Activated T-cell treated with anti-CD3 and anti-CD28 coated beads, Interleukin-2, amount 50 U/mL, for 48 hours (primary cell): ENCODE measurements at places on chromosomes 5 and 9.

DNA sequence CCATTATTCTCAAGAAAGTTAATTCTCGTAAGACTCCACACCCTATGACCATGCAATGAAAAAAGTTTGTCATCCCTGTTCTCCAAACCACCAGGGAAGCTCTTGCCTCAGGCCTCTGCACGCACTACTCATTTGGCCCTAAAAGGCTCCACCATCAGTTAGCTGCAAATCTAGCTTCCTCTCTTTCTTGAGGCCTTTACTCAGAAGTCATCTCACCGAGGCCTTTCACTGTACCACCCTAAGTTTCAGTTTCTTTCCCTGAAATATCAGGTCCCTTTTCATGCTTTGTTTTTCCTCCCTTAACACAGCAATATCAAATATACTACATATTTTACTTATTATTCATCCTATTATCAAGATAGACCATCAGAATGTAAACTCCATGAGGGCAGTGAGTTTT is 39.1 kb downstream of the OXCT1 start:
- DNase-seq, result no peak

DNA sequence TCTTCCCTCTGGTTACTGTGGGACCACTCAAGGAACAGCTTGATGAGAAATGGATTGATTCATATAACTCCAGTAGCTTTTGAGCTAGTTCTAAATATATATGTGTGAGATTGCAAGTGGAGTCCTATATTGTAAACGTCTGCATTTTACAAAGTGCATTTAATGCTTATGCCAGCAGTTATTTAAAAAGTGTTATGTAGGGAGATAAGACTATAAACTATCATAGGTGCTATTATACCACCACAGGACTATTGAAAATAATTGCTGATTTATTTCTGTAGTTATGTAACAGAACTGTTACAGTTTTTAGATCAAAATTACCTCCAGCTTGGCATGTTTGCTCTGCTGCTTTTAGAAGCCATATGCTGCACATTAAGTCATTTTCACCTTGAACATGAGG is 36.2 kb downstream of the PTCD2 start:
- no peak for DNase-seq

GRCh38 chr5:81950996-81951395 is 20.8 kb upstream of the ATG10 start:
- DNase-seq, result no peak

- DNase-seq, result no peak
These were observed 47.7 kb upstream of the NTRK2 start for GRCh38 chr9:84621811-84622210.

DNA sequence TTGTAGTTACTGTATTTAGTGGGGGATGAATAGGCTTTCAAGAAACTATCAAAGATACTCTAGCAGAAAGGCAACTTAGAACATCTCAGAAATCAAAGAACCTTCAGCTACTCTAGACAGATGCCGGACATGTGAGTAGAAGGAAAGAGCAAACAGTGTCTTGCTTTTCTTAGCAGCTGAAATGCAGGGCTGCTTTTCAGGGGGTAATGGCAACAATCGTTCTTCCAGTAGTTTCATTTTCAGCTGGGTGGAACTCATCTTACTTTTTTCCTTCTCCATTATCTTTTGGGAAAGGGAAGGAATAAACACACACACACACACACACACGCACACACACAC is 281.6 kb downstream of the CRB2 start:
- DNase-seq, result no peak

GRCh38 chr9:127979333-127980059 is 1.3 kb downstream of the EEIG1 start:
- DNase-seq, result peak; percentile 68

GRCh38 chr5:29379619-29380018 is 1813.9 kb upstream of the CDH6 start:
- no peak for DNase-seq

DNA sequence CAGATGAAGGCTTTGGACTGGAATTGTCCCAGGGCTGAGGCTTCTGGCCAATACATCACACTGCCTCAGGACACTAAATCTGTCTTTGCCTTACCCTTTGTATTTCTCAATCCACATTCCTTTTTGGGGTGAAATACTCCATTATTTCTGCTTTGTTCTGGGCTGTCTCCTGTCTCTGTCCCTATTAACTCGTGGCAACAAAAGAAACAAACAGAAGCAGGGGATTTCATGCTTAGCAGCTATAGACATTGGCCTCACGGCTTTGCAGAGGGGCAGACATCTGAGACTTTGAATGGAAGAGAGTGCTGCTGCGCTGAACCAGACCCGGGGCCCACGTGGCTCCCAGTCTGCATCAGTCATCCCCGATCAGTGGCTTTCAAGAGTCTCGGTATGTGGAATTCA is 129.7 kb downstream of the ARL15 start:
- no peak for DNase-seq

DNA sequence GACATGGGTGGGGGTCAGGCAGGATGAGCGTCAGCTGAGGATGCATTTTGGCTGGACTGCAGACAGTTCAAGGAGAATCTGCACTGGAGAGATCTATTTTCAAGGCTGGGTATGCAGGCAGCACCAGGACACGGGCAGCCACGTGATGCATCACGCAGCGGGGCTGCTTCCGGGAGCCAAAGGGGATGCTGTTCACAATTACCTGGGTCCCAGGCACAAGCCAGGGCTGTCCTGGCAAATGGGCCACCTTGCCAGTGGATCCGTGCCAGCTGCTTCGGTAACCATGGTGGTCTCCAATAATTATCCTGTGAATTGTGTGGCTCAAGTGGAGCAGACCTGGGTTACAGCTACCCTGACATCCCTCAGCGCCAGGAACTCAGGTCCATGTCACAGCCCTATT is 17.5 kb downstream of the DBH start:
- no peak for DNase-seq

DNA sequence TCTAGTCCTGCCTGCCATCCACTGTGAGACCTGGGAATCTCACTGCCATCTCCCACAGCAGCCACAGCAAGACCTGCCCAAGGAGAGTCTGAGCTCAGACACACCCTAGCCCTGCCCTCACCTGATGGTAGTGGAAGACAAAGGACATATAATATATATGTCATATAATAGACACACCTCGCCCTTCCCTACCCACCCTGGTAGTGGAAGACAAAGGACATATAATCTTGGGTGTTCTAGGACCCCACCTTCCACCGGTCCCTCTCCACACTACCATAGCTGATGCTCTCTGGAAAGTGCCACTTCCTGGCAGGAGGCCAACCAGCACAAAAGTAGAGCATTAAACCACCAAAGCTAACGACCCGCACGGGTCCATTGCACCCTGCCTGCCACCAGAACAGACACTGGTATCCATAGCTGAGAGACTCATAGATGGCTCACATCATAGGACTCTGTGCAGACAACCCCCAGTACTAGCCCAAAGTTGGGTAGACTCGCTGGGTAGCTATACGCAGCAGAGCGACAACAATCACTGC is 545.6 kb downstream of the CAAP1 start:
- no peak for DNase-seq

DNA sequence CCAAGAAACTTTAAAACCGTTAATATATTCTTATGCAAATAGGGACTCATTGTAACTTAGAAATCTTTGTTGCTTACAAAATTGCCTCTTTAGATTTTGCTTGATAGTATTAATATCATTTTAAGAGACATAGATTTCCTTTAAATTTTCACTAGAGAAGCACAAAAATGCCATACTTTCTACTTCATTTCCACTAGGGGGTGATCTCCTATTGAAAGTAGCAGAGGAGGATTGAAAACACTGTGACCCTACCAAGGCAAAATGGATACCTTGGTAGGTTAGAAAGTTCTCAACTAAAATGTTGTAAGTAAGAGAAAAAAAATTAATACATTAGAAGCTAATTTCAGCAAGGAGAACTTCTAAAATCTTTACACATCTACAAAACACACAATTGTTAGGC is 204.9 kb downstream of the CHSY3 start:
- DNase-seq, result no peak

DNA sequence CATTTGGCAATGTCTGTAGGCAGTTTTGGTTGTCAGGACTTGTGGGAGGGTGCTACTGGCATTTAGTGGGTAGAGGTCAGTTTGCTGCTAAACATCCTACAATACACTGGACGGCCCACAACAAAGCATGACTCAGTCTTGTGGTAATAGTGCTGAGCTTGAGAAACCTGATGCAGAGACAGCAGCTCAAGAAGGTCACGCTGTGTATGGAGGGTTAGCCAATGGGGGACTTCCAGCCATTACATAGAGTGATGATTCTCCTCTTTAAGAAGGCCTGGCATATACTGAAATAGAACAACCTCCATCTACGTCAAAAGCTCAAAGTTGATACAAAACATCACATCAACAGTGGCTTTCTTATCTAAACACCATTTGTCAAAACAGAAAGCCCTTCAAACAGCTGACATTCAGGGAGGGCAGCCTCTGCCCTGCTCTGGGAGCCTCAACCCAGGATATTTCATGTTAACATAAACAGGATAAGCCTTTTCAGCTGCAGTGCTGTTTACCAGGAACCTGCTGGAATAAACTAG is 143.0 kb downstream of the GPBP1 start:
- no peak for DNase-seq

- DNase-seq, result peak; percentile 93
These were observed at the start of gene RFX3 for GRCh38 chr9:3525836-3526164. TSS of gene RFX3 (minus strand) at chr9:3526001. CDS start at chr9:3395588, 130,413 bp downstream.

GRCh38 chr5:137304226-137304874 is 194.8 kb downstream of the SPOCK1 start:
- no peak for DNase-seq

GRCh38 chr9:90772386-90772785 is 29.2 kb upstream of the SYK start:
- DNase-seq, result no peak

DNA sequence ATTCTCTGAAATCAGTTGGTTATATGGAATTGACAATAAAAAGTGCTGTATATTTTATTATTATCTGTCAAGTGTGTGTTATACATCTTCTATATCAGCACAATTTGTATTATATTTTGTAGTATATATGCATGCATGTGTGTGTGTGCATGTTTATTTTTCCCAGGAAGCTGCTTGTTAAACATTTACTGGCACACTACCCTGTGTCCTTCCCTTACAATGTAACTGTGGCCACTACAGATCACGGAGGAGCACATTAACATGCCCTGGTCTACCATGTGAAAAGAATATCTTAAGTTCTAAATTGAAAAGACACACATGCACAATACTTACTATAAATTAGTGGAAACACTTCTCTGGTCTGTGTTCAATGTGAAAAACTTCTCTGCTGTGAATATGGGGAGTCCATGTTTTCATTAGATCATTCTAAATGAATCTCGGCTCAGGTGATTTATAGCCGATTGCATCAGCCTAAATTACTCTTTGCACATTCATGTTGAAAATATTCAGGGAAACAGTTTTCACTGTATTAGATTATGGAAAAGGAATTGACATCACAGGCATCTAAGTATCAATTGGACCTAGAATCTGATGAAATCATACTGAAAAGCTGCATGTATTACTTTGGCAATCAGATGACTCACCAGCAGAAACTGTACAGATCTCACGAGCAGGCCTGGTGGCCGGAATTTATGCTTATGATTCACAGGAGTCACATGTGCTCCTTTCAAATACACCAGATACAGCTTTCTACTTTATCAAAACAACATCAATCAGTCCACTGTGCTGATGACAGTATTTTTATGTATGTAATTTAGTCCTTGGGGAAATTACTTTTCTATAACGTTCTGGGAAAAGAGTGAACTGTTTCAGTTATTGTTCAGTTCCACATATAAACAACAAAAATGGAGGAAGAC is 39.4 kb downstream of the LURAP1L start:
- DNase-seq, result no peak
